ENCODE measurements at places on chromosomes 13 and 19. TPM values are rescaled to one million over a fixed set of nuclear protein-coding genes. Genes with fewer than 3 reads are reported as not detected.

- no peak for DNase-seq
These were observed 1.7 kb downstream of the RBM26 start for GRCh38 chr13:79404361-79404760.

DNA sequence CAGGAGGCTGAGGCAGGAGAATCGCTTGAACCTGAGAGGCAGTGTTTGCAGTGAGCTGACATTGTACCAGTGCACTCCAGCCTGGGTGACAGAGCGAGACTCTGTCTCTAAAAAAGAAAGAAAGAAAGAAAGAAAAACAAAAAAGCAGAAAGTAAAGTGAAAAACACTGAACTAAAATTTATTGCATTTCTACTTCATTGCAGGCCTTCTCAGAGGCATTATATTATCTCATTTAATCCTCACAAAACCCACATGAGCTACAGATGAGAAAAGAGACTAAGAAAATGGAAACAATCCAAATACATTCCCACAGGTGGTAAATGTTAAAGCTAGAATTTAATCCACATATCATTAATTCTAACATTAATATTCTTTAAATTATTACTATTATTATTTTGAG is 147.2 kb upstream of the FREM2 start:
- no peak for DNase-seq

DNA sequence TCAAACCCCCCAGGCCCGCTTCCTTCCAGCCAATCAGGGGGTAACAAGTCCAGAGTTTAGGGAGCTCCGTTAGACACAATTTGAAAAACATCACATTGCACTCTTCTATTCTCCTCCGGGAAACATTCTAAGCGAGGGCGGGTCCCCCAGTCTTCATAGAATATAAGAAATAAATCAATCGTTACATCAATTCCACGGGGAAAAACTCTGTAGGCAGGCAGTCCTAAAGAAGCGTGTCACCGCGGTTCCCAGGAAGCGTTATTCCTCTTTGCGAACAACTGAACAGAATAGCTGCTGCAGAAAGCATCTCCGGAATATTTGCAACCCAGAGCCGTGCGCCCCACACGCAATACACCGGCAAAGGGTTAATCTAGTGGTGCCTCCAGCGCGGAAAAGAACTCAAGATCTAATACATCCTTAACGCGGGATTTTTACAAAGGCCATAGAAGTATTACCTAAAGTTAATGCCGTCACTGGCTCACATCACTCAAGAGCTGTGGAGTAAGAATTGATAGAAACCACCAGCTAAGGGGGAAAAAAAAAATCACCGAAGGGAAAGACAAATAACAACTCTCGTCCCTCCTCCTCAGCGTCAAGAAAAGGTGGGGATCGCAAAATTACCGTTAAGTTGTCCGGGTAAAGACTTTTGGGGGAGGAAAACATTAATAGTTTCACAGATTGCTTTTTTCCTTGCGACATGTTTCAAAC is 65.1 kb downstream of the KCNRG start:
- DNase-seq = peak; percentile 19

- no peak for DNase-seq
These were observed at the start of gene PKN1 for GRCh38 chr19:14432791-14433553. PKN1 (plus strand) TSS chr19:14433306; CDS start chr19:14433522, 216 bp downstream.

DNA sequence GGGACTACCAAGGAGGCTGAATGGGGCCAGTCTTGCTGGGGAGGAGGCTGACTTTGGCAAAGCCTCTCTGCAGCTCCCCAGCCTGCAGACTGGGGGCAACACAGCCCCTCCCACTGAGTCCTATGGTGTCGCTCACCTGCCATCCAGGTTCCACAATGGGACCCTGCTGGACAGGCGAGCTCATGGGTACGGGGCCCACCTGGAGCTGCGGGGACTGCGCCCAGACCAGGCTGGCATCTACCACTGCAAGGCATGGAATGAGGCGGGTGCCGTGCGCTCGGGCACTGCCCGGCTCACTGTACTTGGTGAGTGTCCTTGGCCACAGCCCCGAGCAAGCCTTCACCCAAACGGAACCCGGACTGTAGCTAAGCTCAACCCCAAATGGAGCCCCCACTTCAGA is 5.0 kb downstream of the CILP2 start:
- DNase-seq = no peak

- DNase-seq = no peak
These were observed 959 bp upstream of the IGFL3 start for GRCh38 chr19:46125447-46125846.

DNA sequence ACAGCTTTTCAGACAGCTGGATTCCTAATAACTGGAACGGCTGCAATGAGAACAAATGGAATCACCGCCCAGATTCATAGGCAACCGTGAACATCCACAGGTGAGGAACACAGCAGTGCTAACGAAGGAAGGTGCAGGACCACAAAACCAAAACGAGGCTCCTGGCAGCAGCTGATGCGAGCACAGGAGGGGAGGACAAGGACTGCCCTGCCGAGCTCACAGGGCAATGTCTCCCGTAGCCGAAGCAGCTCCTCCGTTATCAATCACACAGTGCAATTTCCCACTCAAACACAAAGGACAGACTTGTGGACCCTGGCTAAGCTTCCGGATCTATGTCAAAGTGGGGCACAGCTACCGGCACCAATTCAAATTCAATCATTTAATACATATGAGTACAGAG is 70.6 kb downstream of the STK24 start:
- DNase-seq = no peak

The PDE4C gene
- total RNA-seq = not detected

The CAMSAP3 gene
- total RNA-seq = 0.05 TPM
